ENCODE measurements at places on chromosomes 3 and 15.

GRCh38 chr3:153162513-153163392, 727 bp downstream of the RAP2B start:
- peak; percentile 12 for DNase-seq

- no peak for DNase-seq
Measured at GRCh38 chr15:72011302-72011942, 106.5 kb downstream of the MYO9A start.

GRCh38 chr3:113948015-113948917, 453 bp downstream of the ZDHHC23 start:
- peak; percentile 15 for DNase-seq

DNA sequence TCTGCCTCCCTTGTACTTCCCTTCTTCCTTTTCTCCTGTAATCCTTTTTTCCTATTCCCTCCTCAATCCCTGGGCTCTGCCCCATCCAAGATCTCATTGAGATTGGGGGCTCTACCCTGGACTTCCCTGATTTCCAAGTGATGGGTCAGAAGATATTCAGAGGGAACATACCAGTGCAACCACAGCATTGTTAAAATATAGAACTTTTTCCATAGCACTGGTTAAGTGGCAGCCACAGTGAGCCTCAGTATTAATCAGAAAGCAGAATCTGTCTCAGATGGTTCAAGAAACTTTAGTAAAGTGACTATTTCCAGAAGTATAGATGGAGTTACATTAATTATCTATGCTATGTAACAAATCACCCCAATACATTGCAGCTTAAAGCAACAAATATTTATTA, 18.7 kb upstream of the SCN10A start:
- no peak for DNase-seq

DNA sequence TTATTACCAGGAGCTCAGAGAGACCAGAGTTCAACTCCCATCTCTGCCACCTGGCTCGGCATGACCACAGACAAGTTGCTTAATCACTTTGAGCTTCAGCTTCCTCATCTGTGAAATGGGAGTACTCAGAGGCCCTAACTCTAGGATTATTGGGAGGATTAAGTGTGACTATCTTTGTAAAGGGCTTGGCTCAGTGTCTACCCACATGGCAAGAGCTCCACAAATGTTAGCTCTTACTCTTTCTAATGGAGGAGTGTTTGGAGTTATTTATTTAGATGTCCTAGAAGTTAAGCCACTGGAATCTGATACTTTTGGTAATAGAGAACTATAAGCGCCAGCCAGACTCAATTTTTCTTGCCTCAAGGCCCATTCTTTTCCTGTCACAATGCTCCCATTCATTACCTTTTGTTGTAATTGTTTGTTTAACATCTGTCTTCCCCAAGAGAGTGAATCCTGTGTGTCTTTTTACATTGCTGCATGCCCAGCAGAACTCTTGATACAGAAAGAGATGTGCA, 12.3 kb upstream of the LMCD1 start:
- no peak for DNase-seq

GRCh38 chr15:101083336-101084045, 164.3 kb downstream of the LRRK1 start:
- no peak for DNase-seq

DNA sequence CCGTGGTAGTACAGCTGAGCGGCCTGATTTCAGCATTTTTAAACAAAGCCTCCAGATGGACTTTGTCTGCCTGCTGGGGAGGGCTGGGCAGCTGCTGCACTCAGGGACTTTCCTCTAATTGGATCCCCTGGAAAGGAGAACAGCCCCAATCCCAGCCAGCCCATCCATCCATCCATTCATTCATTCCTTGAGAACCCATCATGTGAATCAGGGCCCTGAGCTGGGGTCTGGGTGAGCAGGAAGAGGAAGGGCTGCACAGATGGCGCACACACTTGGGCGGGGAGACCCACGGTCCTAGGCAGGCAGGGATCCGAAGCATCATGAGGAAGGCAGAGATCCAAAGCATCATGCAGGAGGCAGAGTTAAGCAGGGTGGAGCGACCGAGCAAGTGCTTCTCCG, 45.7 kb downstream of the TPRA1 start:
- no peak for DNase-seq

- no peak for DNase-seq
Measured at GRCh38 chr3:155949453-155950217, 79.2 kb downstream of the GMPS start.

GRCh38 chr15:37903919-37904625, 30.4 kb upstream of the TMCO5A start:
- DNase-seq: no peak

GRCh38 chr3:150135287-150135721, 164.6 kb upstream of the PFN2 start:
- DNase-seq: no peak

DNA sequence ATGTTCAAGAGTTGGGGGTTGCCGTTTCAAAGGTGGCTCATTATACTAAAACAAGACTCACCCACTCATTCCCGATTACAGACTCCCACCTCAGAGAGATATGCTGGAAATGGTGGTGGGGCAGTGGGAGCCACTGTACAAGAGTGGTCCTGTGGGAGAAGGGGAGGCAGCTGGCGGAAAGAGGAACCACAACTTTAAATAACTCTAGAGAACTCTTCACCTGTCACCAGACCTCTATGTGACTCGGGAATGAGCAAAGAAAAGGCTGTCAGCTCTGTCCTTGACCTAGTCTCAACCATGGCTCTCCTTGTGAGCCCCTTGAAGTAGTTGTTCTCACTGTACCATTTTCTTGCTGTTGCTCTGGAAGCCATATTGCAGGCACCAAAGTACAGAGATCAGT, 293.8 kb downstream of the CHST2 start:
- no peak for DNase-seq

DNA sequence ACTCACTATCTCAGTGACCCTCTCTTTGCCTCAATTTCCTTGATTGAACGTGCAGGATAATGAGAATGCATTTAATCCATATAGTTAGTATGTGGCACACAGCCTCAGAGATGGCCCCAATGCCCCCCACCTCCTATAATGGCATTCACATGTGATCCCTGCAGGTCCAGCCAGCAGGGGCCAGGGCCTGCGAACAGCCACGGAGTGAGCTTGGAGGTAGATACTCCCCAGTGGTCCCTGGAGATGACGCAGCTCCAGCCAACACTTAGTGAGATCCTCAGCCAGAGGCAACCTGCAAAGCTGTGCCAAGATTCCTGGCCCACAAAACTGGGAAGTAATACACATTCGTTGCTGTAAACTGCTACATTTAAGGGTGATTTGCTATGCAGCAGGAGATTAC, 184.9 kb upstream of the NSMCE3 start:
- DNase-seq: no peak

GRCh38 chr3:143902210-143902609, 53.9 kb upstream of the SLC9A9 start:
- DNase-seq: no peak

GRCh38 chr15:78244101-78244500, 9.7 kb upstream of the ACSBG1 start:
- no peak for DNase-seq

GRCh38 chr15:79399606-79400005, 32.5 kb upstream of the MINAR1 start:
- no peak for DNase-seq

DNA sequence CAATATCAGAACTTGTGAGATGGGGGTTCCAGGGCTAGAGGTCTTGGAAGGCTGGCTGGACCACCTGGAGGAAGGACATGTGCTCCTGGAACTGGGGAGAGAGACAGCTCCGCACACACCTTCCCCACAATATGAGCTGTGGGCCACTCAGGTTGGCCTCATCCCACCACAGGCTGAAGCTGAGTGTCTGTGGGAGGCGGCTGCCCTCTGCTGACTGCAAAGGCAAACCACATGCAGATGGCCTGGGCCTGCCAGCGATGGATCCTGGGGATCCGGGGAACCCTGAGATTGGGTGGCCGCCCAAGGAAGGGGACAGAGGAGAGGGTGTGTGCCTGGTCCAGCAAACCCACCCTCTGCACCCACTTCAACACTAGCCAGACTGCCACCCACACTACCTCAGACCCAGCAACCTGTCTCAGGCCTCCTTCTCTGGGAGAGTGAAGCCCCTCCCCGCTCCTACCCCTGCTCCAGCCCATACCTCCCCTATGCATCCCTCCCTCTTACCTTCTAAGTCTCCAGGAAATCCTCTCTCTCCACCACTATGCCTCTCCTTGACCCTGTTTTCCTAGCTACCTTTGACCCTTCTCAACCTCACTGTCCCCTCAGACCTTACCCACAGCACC, 44.8 kb downstream of the CYP11A1 start:
- DNase-seq: peak; percentile 33

GRCh38 chr3:119300991-119301391, 6.8 kb downstream of the ARHGAP31 start:
- DNase-seq: no peak

- no peak for DNase-seq
Measured at GRCh38 chr15:68389936-68390817, 41.8 kb downstream of the ITGA11 start.

DNA sequence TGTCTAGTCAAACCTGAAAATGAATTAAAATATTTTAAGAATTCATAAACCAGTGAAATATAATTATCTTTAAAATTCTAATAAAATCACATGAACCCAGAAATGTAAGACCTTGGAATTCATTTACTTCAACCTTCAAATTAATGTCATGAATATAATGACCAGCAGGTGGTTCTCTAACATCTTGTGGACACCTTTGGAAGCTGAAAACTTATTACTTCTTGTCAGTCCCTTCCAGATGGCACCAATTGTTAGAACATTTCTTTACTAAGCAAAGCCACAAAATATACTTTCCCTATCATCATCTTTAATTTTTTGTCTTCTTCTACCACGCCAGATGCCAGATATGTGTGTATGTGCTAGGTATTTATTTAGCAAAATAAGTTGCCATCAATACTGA, 240.0 kb downstream of the MBNL1 start:
- no peak for DNase-seq

DNA sequence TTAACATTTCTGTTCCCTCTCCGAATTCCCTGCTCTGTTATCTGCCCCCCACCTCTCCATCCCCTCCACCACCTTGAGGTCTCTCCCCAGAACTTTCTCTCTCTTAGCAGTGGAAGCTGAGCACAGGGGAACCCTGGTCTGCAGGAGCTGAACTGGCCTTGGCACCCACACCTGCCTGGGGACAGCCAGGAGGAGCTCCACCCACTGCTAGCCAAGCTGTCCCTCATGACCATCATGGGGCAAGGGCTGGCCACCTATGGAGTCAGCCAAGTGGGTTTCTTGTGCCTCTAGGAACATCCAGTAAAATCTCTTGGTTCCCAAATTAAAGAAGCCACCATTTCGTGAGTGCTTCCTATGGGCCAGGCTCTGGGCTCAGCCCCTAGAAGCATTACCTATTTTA, 276.4 kb upstream of the TLE3 start:
- DNase-seq: no peak

DNA sequence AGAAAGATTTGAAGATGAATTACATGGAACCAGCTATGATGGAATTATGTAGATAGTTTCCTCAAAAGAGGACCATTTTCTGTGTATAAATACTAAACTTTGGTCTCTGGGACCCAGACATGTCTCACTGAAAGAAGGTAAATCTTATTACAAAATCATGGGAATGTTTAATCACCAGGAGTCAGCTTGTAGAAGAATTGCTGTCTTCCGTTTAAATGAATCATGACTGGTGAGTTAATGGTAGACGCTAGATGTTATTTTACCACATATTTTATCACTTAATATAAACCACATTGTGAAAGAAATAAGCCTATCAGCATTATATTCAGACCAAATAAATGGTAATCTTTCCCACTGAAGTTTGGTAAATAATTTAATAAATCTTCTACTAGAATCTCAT, 322.3 kb upstream of the SUCLG2 start:
- DNase-seq: no peak

GRCh38 chr15:100986158-100986896, 67.2 kb downstream of the LRRK1 start:
- DNase-seq: no peak

GRCh38 chr3:177370246-177370822, 173.1 kb upstream of the TBL1XR1 start:
- no peak for DNase-seq

DNA sequence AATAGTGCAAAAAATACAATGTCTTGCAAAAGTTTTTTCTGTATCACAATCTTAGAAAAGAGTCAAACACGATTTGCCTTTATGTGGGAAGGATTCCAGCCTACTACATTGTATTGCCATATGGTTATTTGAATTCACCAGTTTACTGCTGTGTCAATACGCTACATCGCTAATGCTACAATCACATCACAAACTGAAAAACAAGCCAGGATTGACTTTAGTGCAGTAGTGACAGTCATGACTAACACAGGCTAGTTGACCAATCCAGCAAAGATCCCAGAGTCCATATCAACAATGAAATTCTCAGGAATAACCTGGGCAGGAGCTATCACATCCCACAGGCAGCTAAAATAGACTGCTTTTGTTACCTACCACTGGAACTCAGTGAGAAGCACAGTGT, 67.0 kb downstream of the IL12A start:
- no peak for DNase-seq

GRCh38 chr15:39232512-39232911, 348.4 kb upstream of the THBS1 start:
- DNase-seq: no peak

DNA sequence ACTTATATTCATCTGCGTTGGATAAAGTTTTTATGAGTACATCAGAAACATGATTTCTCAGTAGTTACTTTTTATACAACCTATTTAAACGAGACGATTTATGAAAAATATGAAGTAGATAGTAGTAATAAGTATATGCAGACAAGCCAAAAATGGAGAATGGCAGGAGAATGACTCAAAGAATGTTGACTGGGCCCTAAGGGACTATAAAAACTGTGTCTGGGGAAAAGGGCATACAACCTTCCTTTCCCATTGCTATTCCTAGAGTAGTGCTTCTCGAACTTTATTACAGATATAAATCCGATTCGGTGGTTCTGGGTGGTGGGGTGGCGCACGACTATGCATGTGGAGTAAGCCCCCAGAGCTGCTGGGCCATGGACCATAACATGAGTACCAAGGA, 558.5 kb downstream of the FOXP1 start:
- no peak for DNase-seq

DNA sequence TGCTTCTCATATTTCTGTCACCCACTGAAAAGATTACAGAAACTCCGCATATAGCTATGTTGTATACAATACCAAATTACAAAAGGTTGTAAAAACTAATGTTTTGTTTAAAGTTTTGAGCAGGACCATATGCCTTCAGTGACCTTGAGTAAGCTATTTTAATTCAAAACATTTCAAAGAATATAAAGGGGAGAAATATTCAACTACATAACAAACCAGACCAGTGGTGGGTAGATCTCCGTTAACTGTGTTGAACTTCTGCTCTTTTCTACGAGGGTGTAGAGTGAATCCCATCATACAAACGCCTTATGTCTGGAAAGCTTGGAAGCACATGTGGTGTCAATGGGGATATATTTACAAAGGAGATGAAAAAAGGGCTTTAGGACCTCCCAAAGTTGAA, 68.4 kb upstream of the NR2F2 start:
- no peak for DNase-seq

- no peak for DNase-seq
Measured at GRCh38 chr15:94864600-94864999, 633.2 kb downstream of the MCTP2 start.

- no peak for DNase-seq
Measured at GRCh38 chr3:12644331-12644937, 19.5 kb downstream of the RAF1 start.

GRCh38 chr3:97885931-97886824, 64.4 kb downstream of the CRYBG3 start:
- DNase-seq: no peak
